ENCODE measurements at places on chromosomes 5 and 9.

GRCh38 chr9:70802206-70802605 is 319.2 kb downstream of the TRPM3 start:
- no peak for DNase-seq

DNA sequence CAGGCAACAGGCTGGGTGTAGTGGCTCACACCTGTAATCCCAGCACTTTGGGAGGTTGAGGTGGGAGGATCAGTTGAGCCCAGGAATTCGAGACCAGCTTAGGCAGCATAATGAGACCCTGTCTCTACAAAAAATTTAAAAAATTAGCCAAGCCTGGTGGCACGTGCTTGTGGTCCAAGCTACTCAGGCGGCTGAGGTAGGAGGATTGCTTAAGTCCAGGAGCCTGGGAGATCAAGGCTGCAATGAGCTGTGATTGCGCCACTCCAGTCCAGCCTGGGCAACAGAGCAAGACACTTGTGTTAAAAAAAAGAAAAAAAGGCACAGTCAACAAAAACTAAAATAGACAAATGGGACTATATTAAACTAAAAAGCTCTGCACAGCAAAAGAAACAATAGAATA is 29.3 kb downstream of the ATP6V0E1 start:
- DNase-seq: no peak

GRCh38 chr9:123784518-123784917 is 145.4 kb downstream of the DENND1A start:
- DNase-seq: no peak

GRCh38 chr9:85944672-85945071 is 3.7 kb downstream of the NAA35 start:
- no peak for DNase-seq

GRCh38 chr9:91534374-91534773 is 110.7 kb upstream of the NFIL3 start:
- DNase-seq: no peak

DNA sequence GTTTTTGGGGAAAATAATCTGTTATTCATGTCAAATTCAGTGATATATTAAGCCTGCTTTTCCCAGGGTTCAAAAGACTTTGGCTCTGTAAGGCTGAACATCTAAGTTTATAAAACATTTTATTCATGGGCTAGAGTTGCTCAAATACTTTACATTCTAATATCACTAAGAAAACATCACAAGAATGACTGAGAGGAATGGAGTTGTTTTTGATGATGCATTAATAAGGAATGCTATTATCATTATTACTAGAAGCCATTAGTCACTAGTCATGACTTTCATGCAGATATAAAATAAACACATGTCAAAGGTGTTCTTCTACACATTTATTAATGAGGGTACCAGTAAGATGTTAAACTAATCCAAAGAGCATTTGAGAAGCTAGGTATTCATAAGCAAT is 185.5 kb upstream of the KCNN2 start:
- DNase-seq: no peak

DNA sequence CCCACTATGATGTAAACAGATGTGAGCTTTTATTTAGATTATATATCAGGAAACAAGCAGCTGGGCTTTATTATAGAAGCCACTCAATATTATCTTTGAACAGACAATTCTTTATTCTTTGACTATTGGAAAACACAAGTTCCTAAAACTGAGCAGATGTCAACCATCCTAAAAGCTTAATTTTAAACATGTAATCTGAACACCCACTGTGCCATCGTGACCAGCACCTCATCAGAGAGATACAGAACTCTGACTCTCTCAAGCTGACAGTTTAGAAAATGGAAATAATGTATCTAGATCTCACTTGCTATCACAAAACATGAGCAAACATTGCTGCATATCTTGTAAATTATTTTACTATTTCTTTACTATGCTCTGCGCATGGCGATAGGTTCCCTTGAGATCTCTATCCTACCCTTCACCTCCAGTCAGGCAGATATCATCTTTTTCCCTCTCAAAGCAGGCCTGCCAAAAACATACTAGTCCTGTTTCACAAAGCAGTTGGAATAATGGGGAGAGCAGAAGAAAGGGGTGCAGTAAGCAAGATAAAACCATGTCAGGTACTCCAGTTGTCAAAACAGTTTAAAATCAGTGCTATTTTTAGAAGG is 151.0 kb downstream of the KIAA0825 start:
- DNase-seq: no peak

- no peak for DNase-seq
These were observed 177.5 kb downstream of the EBF1 start for GRCh38 chr5:158922263-158922592.

DNA sequence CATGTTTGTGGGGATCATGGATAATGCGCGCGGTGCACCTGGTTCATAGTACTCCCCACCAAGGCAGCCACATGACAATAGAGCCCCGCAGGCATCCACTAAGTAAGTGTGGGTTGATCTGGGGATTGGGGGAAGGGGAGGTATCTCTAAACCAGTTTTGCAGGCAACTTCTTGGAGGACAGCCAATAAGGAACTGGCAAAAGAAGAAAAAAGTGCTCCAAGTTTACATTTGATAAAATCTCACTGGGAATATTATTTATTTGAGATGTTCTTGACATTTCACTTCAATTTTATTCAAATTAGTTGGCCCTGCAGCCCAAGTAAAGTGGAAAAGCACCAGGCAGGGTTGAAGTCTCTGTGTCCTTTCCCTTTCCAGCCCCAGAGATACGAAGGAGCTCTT is 8.5 kb downstream of the FBP1 start:
- DNase-seq: no peak

GRCh38 chr5:109309326-109310063 is 100.3 kb downstream of the PJA2 start:
- no peak for DNase-seq

GRCh38 chr5:115586525-115587146 is 15.6 kb downstream of the TICAM2 start:
- DNase-seq: no peak

GRCh38 chr5:57676222-57677098 is 193.8 kb upstream of the ACTBL2 start:
- DNase-seq: no peak

GRCh38 chr9:3873818-3874217 is 348.0 kb upstream of the RFX3 start:
- no peak for DNase-seq

DNA sequence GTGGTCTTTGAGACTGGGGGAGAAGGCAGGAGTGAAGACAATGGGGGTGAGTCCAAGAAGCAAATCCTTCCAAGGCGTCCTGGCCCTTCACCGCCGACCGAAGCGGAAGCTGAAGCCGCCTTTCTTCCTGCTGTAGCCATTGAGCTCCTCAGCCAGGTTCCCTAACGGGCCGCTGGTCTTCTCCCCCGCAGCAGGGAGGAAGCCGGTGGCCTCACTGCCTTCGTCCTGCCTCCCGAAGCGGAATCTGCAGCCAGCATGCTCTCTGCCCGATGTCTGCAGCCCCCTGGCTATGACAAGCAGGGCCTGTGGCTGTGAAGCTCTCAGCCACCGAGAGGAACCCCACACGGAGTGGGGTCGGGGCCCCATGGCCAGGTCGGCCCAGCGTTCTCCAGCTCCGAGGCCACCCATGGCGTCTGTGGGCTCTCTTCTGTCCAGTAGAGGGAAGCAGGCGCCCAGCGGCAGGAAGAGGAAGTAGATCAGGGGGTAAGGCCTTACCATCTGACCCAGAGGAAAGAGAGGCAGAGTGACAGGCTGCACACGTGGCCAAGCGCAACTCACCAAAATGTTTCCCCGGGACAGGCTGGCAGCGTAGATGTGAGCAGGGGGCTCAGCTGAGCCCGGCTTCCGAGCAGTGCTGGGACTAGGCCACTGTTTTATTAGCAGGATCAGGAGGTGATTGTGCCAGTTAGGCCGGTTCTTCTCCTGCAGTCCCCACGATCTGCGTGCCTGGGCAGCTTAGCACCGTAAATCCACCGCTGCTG is 3.1 kb downstream of the QRFP start:
- no peak for DNase-seq

GRCh38 chr9:92138157-92138959 is 23.1 kb upstream of the SPTLC1 start:
- no peak for DNase-seq

DNA sequence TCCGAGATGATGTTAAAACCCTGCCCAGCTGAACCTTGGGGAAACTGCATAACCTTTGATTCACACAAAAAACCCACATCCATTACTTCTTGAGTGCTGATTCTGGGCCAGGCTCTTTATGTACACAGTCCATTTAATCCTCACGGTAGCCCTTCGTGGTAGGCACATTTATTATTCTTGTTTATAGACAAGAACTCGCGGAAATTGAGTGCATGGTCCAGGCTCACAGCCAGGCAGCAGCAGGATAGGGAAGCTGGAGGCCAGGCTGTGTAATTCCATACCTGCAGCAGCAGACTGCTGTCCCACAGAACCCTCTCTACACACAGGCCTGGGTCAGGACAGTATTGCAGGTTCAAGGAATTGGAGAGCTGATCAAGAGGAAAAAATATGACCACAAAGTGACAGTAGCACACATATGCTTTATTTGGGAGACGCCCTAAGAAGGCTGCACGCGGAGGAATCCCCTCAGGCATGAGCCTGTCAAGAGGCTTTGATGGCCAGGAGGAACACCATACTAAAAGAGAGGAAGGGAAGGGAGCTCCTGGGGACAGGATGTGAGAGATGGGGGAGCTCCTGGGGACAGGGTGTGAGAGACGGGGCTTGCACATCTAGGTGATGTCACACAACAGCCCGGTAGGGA is 28.4 kb upstream of the FAM120A start:
- no peak for DNase-seq

- DNase-seq: no peak
These were observed 75.1 kb downstream of the MROH2B start for GRCh38 chr5:40995801-40996586.

GRCh38 chr5:57332361-57332760 is 150.2 kb downstream of the ACTBL2 start:
- no peak for DNase-seq

GRCh38 chr5:109218818-109219217 is 191.0 kb downstream of the PJA2 start:
- DNase-seq: no peak

GRCh38 chr5:5005353-5005752 is 134.8 kb upstream of the ADAMTS16 start:
- DNase-seq: no peak

- DNase-seq: no peak
These were observed 104.8 kb upstream of the ERCC6L2 start for GRCh38 chr9:95770653-95771131.

- DNase-seq: no peak
These were observed 75.3 kb downstream of the ARHGAP26 start for GRCh38 chr5:142845402-142845921.

DNA sequence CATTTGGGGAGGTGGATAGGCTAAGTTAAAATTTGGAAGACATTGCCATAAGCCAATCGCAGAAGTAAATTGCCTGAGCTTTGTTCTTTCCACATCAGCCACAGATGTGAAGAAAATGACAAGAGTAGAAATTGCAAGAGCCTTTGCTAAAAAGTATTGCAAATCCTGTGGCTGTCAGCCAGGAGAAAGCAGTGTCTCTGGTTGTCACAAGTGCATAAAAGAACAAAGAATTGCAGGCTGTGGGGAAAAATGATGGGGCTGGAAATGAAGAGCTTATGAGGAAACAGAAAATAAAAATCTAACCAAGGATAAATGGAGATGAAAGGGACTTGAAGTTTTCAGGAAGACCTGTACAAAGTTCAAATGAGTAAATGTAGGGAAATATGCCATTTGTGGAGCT is 344.8 kb downstream of the CSNK1G3 start:
- DNase-seq: no peak

DNA sequence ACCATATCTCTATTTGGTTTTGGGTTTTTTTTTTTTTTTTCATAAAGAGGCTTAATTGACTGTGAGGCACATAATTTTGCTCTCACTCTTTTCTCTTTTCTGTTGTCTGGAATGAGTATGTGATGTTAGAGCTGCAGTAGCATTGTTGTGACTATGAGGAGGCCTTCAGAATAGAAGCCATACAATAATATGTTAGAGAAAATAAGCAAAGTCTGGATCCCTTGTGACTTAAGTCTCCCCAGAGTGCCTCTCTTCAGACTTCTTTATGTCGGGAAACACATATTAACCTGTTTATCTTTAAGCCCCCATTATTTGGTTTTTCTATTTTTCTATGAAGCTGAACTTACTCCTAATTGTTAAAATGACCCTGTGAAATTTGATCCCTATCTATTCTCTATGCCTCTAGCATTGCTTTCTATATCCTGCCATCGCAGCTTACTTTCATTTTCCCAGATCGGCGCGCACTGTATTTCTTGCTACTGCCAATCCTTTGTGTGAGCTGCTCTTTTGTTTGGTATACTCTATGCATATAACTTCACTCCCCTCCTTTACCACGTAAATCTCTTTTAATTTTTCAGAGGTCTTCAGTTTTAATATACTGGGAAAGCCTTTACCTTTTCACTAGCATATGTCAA is 372.5 kb upstream of the KCNN2 start:
- DNase-seq: peak; percentile 16

GRCh38 chr5:31581498-31582099 is 49.5 kb downstream of the C5orf22 start:
- peak; percentile 72 for DNase-seq

DNA sequence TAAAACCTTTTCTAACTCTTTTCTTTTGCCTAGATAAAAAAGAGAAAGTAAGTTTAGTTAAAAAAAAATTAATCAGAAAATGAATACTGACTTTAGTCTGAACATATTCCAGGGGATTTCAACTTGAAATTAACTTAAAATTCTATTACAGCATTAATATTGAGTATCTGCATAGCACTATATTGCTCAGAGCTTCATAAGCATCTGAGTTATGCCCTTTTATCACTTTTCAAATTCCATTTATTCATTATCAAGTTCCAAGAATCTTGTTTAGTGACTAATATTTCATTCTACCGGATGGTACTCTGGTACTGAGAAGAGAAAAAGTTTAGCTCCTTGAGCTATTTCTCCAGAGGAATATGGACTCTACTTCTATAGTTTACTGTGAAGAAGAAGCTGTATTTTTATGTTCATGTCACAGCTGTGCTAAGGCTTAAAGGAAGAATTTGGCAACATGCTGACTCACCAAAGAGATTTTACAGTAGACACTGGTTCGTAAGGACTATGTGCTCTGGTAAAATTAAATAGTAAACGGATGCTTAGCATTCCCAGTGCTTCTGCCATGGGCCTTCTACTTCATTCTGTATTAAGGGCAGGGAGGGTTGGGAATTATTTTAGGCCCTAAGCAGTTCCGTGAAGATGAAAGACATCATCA is 285.2 kb upstream of the SEMA6A start:
- no peak for DNase-seq

DNA sequence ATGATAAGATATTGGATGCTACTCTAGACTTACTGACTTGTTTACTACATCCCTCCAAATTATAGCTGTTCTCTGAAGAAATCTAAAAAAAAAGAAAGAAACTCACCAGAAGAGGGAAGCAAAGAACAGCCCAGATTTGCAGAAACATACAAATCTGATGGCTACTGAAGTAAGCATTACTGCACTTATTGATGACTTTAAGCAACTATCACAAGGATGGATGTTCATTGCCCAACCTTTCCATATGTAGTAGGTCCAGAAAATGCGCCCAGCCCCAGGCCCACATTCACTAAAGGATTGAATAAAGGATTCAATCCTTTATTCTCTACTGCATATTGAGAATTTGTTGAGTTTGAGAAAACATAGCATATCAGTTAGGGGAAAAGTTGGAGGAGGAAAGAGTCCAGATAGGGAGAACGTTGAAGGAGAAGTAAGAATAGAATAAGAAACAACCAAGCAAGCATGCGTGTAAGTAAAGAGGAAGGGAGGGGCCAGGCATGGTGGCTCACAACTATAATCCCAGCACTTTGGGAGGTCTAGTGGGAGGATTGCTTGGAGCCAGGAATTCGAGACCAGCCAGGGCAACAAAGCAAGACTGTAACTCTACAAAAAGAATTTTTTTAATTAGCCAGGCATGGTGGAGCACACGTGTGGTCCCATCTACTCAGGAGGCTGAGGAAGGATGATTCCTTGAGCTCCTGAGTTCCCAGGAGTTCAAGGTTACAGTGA is 33.8 kb upstream of the DTWD2 start:
- peak; percentile 33 for DNase-seq
